ENCODE measurements at places on chromosomes 6 and 20. TPM values are rescaled to one million over a fixed set of nuclear protein-coding genes. Genes with fewer than 3 reads are reported as not detected.
A peak's percentile ranks its signal among the peaks of the same experiment; 100 is the strongest.

DNA sequence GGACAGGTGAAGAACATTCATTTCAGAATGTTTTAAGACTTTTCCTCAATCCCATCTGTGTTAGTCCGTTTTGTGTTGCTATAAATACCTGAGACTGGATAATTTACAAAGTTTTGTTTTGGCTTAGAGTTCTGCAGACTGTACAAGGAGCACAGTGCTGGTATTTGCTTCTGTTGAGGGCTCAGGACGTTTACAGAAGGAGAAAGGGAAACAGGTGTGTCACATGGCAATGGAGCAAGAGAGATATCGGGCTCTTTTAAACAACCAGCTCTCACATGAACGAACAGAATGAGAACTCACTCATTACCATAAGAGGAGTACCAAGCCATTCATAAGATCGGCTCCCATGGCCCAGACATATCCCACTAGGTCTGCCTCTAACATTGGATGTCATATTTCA, 16.7 kb downstream of the MAP7 start:
- DNase-seq: no peak

- no peak for DNase-seq
Observed at GRCh38 chr6:155259204-155259603, 4.6 kb upstream of the CLDN20 start.

DNA sequence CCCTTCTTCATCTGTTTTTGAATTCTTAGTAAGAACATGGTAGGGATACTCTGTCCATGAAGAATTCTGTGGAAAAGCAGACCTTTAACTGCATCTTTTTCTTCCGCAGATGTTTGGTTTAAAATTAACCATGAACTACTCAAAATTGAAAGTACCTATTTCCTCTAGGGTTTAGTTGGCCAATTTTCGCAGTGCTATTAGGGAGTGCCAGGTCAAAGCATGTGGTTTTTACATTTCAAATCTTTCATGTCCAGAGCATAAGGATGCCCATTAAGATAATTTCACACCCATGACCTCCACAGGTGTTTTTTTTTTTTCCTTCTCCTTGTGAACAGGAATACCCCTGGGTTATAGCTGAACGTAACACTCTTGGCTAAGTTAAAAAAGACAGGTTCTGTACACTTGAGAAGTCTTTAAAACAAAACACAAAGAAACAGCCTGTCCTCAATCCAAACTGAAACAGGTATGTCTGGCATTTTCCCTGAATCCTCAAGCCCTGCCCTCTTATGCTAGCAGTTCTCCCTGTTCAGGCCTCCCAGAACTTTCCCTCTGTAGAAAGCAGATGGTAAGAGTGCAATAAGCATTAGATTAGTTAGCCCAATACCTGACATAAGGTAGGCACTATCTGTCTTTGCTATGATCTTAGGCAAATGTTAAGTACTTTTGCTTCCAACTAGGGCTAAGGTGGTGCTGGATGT, 67.1 kb downstream of the ELOVL5 start:
- no peak for DNase-seq

The CNKSR3 gene
- polyA plus RNA-seq: 13.8 TPM

DNA sequence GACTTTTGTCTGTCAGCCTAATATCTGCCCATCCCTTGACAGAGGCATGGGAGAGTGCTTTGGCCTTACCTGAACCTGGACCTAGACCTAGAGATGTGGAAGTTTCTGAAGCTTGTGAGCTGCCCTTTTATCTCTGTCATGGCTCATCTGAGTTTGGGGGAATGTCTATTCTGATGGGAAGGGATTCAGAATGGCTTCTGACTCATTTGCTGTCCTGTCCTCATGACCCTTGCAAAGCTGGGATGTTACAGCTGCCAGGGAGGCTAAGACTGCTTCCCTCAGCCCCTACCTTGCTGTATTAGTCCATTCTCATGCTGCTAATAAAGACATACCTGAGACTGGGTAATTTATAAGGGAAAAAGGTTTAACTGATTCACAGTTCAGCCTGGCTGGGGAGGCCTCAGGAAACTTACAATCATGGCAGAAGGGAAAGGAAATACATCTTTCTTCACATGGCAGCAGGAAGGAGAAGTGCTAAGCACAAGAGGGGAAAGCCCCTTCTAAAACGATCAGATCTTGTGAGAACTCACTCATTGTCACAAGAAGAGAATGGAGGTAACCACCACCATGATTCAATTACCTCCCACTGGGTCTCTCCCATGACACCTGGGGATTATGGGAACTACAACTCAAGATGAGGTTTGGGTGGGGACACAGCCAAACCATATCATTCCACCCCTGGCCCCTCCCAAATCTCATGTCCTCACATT, 252.2 kb downstream of the ERMARD start:
- no peak for DNase-seq

GRCh38 chr6:37556881-37557644, 57.4 kb upstream of the CCDC167 start:
- DNase-seq: peak; percentile 78

GRCh38 chr20:57769756-57770155, 59.9 kb upstream of the PMEPA1 start:
- peak; percentile 10 for DNase-seq

GRCh38 chr6:43779852-43780236, 9.8 kb downstream of the VEGFA start:
- DNase-seq: no peak

DNA sequence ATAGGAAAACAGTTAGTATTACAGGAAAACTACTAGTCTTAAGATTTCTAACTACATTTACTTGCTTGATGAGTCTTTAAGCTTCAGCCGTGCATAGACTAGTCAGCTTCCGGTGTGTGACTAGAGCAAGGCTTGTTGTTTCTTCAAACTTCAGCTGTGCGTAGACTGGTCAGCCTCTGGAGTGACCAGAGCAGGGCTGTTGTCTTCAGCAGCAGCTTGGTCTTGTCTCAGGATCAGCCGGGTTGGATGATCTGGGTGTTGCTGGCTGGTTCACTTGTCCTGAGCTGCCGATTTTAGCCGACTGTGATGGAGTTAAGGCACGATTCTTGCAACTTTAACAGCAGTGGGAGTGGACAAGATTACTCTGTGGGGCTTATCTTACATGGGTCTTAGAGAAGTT, 44.7 kb downstream of the HLA-C start:
- no peak for DNase-seq

The MMP24 gene
- 10.7 TPM for polyA plus RNA-seq

- peak; percentile 40 for DNase-seq
Observed at GRCh38 chr6:103783329-103783728, 1076.4 kb downstream of the HACE1 start.

The TFEB gene
- polyA plus RNA-seq: 51.0 TPM

The ASIP gene
- polyA plus RNA-seq: 0.84 TPM

DNA sequence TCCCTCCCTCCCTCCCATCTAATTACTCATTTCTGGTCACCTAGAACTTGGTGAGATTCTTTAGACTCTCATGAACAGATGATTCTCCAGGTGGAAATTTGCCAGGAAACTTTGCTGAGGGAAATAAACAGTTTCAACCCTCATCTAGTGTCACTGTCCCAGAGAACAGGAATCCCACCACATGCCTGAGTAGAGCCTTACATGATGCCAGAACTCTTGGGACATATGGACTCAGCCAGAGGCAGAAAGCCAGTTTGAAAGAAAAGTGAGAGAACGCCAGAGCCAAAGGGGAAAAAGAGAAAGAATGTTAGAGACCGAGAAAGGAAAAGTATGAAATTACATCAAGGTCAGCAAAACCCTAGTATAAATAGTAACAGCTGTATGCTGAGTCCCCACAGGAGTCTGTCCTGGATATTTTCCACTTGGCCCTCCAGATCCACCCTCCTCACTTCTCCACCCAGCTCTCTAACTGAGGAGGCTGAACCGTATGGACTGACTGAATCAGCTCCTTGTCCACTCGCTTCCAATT, 127.5 kb upstream of the COL21A1 start:
- no peak for DNase-seq

The HLA-DRB5 gene
- 59.9 TPM for polyA plus RNA-seq

The BCAS1 gene
- polyA plus RNA-seq: 1.1 TPM

DNA sequence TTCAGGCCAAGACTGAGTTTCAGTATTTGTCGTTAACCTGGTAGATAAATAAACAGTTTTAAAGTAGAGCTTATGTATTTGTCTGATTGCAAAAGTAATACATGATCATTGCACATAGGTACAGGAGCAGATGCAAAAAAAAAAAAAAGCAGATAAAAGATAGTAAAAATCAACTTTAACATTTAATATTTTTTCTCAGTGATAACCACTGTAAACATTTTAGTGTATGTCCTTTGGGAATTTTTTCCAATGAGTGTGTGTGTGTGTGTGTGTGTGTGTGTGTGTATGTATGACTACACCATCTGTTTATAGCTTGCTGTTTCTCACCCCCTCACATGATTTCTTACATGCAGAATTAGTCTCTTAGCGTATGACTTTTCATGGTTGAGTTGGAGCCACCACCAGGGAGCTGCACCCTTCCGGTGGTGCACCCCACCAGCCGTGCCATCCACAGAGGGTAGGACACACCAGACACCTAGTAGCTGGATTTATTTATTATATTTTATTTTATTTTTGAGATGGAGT, 26.3 kb downstream of the WRNIP1 start:
- no peak for DNase-seq

DNA sequence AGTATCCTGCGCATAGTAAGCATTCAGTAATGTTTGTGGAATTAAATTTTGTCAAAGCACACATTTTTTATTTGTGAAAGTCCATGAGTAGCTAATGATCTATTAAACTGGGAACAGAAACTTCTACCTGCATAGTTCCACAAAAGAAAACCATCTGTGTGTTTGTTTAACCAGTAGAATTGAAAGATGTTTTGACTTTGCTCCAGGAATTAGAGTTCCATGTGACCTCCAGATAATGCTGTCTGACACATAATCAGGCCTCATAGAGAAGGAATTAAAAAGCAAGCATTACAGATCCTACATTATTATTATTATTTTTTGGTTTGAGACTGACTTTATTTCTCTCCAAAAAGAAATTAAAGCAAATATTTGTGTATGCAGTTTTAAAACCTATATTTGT, 126.5 kb downstream of the PACRG start:
- no peak for DNase-seq

DNA sequence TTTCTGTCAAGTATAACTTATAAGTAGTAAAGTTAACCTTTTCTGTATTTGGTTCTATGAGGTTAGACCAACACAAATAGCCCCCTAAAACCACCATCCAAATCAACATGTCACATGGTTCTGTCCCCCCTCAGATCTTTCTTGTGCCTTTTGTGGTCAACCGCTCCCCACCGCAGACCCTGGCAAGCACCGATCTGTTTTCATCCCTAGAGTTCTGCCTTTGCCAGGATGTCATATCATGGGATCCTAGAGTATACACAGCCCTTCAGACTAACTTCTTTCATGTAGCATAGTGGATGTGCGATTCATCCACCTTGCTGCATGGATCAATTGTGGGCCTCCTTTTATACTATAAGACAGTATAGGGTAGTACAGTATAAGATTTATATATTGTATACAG, 124.3 kb downstream of the BCAS1 start:
- no peak for DNase-seq

DNA sequence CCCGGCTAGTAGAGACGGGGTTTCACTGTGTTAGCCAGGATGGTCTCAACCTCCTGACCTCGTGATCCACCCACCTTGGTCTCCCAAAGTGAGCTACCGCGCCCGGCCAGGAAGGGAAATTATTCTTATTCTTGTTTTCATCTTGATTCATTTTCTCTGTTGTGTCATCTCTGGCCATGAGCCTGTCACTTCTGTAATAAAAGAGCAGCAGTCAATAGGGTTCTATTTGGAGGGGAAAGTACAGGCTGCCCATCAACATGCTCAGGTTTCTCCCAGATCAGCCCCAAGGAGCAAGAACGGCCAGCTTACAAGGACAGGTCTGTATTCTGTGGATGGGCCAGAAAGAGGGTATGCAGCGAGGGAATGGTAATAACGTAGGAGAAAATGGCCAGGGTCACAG, 345.0 kb downstream of the PREX1 start:
- no peak for DNase-seq

GRCh38 chr6:14875481-14876063, 370.3 kb upstream of the JARID2 start:
- no peak for DNase-seq

The TAP1 gene
- 32.1 TPM for polyA plus RNA-seq

The GMPR gene
- polyA plus RNA-seq: 54.5 TPM

- no peak for DNase-seq
Observed at GRCh38 chr6:35081426-35081851, 59.7 kb downstream of the TCP11 start.

DNA sequence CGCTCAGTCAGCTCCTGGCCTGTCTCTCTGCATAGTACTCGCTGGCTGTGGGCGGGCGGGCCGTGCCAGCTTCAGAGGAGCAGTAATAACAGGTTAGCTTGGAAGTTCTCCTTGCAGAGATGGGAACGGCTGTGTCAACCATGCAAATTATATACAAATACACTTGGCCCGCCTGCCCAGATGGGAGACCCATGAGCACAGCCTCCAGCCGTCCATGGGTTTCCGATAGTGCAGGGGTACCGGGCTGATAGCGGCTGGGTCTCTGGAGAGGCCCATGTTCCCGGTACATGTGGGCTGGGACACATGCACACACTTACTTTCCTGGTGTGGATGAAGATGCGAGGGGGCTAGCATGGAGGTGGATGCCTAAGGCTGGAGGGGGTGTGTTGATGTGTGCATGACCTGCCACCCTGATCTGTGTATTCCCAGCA, 12.8 kb upstream of the ZNF831 start:
- DNase-seq: no peak

GRCh38 chr20:63330940-63331339, 30.2 kb downstream of the CHRNA4 start:
- peak; percentile 68 for DNase-seq

The ADGB gene
- not detected for polyA plus RNA-seq

GRCh38 chr6:45728674-45729073, 287.0 kb downstream of the CLIC5 start:
- no peak for DNase-seq

GRCh38 chr20:15603506-15603905, 969.7 kb downstream of the KIF16B start:
- DNase-seq: peak; percentile 67

- DNase-seq: no peak
Observed at GRCh38 chr6:54681987-54682386, 164.6 kb upstream of the FAM83B start.

The TGM3 gene
- polyA plus RNA-seq: not detected

The WFDC10B gene
- not detected for polyA plus RNA-seq

The ZNF334 gene
- polyA plus RNA-seq: 3.7 TPM

DNA sequence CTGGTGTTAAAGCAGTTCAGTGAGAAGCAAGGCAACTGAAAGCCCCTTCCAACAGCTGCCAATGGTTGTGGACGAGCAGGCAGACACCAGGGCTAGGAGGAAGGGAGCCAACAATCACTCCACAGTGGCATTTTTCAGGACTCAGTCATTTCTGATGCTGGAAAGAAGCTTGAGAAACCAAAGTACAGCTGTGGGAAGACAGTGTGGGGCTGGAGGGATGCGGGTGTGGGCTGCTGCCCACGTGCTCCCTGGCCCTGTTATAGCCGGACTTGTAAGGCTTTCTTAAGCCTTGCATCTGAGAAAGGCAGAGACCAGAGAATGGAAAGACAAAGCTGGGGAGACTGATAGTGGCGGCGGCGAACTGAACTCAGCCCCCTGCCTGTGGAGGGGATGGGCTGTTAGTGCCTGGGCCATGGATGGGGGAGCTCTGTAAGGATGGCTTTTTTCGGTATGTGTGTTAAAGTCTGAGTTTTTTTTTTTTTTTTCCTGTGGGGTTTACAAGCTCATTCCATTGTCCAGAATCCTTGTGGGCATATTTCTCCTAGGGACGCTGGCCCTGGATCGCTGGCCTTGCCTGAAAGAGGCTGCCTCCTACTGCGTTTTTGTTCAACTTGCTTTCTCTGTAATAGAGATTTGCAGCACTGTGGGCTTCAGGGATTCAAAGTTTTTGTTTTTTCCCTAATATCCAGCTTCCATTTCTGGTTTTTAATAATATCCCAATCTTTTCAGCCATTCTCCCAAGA, 91.7 kb downstream of the GJA10 start:
- DNase-seq: no peak

GRCh38 chr6:42304053-42304712, 86.5 kb upstream of the MRPS10 start:
- DNase-seq: peak; percentile 64

- DNase-seq: no peak
Observed at GRCh38 chr20:35870541-35871258, 83.6 kb downstream of the SCAND1 start.

Data from kidney (tissue), 22 donors.